ENCODE measurements at places on chromosomes 6 and 20.
A peak's percentile ranks its signal among the peaks of the same experiment; 100 is the strongest.

DNA sequence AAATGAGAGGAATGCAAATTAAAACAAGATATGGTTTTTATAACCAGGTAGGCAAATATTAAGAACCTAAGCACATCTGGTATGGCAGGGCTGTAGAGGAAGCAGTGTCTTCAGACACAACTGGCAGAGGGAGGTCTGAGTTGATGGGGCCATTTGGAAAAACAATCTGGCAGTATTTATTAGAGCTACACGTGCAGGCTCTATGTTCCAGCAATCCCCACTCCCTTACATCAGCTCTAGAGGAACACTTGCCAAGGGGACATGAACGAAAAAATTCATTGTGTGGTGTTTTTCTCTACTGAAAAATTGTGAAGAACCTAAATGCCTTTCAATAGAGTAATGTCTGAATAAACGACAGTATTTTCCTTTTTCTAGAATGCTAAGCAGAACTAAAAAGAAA, 111.6 kb upstream of the EDN1 start:
- DNase-seq = no peak

- peak; percentile 58 for DNase-seq
These were observed 2.3 kb upstream of the CITED2 start for GRCh38 chr6:139376604-139377218.

- DNase-seq = no peak
These were observed 35.0 kb upstream of the DSE start for GRCh38 chr6:116335612-116336215.

DNA sequence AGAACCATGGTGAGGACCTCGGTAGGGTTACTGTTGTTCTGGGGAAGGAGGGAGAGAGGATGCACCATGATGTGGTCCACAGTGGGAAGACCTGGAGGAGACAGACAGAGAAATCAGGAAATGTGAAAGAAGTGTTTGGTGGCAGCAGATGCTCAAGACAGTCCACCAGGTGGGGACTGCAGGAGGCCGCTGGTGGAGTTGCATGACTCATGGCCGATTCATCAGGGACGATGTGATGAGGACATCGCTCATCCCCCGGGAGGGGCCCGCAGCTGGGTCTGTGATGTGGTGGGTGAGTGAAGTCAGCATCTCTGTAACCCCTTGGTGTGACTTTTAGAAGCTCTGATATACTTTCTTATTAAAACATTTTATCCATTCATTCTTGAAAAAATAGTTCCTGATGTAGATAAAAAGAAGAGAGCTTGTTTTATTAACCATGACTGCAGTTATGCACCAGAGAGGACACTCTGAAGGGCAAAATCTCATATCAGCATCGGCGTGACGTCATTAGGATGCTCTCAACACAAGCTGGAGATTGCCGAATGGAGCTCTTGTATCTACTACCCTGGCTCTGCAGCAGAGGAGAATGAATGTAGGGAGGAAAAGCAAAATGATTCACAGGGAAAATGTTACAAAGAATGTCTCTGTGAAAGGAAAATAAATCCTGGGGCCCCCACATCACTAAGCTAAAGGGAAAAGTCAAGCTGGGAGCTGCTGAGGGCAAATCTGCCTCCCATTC, 71.2 kb downstream of the RAMACL start:
- peak; percentile 67 for DNase-seq

DNA sequence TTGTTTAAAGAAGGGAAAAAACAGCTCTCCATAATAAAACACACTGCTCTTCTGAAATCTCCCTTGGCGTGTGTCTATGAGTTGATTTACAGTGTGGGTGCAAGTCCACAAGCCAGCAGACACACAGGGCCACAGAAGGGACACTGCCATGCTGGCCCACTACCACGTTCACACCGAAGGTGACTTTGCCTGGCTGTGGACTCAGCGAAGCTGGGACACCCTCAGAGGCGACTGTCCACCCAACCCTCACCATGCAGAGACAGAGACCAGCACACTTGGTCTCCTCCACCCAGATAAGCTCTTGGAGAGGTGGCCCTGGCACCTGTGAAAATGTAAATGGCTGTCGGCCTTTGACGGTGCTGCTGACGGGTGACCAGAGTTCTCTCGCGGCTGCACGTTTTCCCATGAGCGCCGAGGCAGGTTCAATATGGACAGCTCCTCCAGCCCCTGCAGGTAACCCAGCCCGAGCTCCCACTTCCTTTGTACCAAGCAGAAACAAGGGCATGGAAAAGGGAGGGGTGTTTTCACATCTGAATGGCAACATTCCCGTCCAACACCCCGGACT, 78.0 kb downstream of the YTHDF1 start:
- DNase-seq = no peak

DNA sequence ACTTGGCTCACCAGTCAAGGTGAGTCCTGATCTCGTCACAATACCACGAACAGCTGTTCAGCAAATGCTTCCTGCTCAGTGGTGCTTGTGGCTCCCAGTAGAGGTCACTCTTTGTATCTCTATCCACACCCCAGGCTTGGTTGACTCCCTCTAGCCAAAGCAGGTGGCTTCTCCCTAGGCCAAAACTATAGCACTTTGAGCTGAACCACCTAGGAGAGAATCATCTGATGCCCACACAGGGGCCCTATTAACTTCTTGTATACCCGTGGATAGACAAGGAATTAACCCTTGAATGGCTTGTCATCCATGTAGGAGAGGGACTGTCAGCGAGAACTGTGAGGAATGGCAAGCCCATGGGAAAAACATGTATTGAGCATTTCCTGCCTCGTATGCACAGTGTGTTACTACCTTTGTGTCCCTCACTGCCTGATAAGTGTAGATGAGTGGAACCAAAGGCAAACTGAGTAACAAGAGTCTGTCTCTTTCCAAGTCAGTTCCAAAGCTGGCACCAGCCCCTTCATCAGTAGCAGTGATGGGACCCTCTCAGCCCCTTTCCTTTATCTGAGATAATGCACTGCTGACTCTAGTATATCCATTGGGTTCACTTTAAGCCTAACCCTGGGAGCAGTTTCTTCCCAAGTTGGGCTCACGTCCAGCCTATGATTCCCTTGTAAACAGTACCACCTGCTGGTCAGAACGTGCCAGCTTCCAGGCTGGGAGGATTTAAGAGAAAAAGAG, 42.5 kb downstream of the EIF2S2 start:
- DNase-seq = peak; percentile 60

GRCh38 chr20:18188434-18188833, 50.8 kb downstream of the KAT14 start:
- no peak for DNase-seq

DNA sequence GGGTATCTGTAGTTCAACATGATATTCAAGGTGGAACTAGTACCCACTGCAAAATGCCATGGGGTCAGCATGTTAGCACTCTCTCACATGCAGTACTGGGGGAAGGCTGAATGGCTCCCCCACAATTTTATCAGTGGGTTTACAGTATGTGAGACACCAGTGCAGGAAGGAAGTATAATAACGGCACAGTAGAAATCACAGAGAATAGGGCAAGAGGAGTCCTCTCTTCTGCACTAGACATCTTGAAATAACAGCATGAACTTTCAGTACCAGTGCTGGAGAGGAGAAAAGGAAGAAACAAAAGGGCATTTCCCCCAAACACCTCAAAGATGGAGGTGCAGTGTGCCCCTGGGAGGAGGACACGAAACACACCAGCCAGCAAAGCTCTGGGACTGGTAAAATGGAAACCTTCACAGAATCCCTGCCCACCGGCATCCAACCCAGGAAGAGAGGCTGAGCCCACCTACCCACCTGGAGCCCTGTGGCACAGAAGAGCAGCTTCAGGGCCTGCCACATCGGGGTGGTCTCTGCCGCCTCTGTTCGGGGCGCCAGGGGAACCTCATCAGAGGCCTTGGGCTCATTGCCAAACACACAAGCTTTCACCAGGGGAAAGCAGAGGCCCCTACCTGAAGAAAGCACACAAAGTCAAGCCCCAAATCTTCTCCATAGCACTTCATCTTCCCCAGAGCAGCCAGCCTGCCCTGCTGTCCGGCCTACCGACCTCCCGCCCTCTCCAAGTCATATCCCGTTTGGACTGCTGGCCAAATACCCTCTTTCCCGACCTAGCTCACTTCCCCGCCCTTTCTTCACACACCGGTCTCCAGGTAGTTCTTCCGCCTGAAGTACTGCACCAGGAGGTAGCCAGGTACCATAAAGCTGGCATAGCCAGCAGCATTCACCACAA, 1.2 kb downstream of the SLC35B2 start:
- no peak for DNase-seq

DNA sequence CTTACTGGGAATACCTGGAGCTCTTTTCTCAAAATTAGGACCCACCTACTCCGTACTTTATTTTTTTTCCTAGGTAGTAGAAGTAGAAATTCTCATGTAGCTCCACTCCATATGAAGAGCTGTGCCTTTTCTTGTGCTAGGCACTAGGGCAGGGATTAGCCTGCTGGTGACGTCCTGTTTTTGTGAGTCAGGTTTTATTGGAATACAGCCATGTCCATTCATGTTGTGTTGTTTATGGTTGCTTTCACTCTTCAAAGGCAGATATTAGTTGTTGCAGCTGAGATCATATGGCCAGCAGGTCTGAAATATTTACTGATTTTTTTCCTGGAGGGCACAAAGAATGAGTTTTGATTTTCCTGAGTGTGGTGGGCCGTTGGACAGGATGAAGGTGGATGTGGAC, 20.5 kb downstream of the XRN2 start:
- no peak for DNase-seq
